ENCODE measurements at places on chromosomes 7 and 10. TPM values are rescaled to one million over a fixed set of nuclear protein-coding genes. Genes with fewer than 3 reads are reported as not detected.

- peak; percentile 84 for DNase-seq
Measured at GRCh38 chr7:88111140-88111743, 108.6 kb downstream of the SRI start.

- peak; percentile 82 for DNase-seq
Measured at GRCh38 chr7:30755384-30756154, 3.6 kb downstream of the INMT start.

GRCh38 chr7:134016223-134016941, 110.8 kb upstream of the LRGUK start:
- peak; percentile 53 for DNase-seq

The SLC26A3 gene
- total RNA-seq, result not detected

DNA sequence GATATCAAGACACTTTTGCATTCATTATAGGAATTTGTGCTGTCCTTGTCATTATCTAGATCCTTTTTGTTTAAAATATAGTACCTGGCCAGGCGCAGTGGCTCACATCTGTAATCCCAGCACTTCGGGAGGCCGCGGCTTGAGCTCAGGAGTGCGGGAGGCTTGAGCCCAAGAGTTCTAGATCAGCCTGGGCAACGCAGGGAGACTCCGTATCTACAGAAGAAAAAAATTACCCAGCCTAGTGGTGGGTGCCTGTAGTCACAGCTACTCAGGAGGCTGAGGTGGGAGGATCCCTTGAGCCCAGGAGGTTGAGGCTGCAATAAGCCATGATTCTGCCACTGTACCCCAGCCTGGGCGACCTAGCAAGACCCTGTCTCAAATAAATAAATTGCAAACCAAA, 621 bp upstream of the MORN4 start:
- no peak for DNase-seq

The CNNM1 gene
- 7.5 TPM for total RNA-seq

The OPTN gene
- 54.3 TPM for total RNA-seq

The ITGB8 gene
- total RNA-seq, result 57.4 TPM

GRCh38 chr10:25849268-25849667, 84.8 kb upstream of the MYO3A start:
- no peak for DNase-seq

The CALCR gene
- 0.39 TPM for total RNA-seq

DNA sequence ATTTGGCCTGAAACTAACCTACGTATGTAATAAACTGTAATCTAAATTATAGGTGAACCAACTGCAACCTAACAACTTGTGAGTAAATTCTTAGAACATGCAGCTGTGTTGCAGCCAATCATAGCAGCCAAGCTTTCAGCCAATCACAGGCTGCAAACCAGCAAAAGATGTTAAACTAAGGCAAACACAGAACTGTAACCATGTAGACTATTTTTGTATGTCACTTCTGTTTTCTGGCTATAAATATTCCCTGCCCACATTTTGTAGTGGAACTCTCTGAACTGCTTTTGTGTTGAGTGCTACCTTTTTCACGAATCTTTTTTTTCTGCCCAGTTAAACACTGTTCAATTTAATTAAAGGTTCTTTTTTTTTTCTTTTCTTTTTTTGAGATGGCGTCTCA, 28.2 kb upstream of the ZPBP start:
- no peak for DNase-seq

- no peak for DNase-seq
Measured at GRCh38 chr7:117202511-117202910, 120.3 kb downstream of the WNT2 start.

- no peak for DNase-seq
Measured at GRCh38 chr7:66039094-66039670, 36.4 kb upstream of the ASL start.

The RBM20 gene
- total RNA-seq, result 2.0 TPM

GRCh38 chr10:123640016-123640535, 26.1 kb upstream of the GPR26 start:
- no peak for DNase-seq

GRCh38 chr10:90162271-90162853, 461.0 kb downstream of the KIF20B start:
- no peak for DNase-seq

The CFAP70 gene
- 22.6 TPM for total RNA-seq

GRCh38 chr10:97689559-97690020, 2.5 kb upstream of the AVPI1 start:
- DNase-seq, result no peak

DNA sequence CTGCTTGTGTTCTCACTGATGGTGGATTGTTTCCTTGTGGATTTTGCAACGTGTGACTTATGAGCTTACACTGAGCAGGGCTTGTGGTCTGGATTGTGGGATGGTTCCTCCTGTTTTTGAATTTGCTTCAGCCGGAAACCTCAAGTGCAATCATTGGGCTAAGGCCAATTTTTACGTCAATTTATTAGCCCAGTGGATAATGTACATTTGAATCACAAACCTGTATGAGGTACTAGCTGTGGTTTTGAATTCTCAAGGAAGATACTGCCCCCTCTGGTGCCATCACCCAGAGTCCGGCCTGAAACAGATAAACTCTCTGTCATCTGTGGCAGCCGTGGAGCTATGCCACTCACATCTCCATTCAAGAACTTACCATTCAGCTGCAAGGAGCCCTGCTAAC, 7.3 kb upstream of the ZNF777 start:
- DNase-seq, result no peak

DNA sequence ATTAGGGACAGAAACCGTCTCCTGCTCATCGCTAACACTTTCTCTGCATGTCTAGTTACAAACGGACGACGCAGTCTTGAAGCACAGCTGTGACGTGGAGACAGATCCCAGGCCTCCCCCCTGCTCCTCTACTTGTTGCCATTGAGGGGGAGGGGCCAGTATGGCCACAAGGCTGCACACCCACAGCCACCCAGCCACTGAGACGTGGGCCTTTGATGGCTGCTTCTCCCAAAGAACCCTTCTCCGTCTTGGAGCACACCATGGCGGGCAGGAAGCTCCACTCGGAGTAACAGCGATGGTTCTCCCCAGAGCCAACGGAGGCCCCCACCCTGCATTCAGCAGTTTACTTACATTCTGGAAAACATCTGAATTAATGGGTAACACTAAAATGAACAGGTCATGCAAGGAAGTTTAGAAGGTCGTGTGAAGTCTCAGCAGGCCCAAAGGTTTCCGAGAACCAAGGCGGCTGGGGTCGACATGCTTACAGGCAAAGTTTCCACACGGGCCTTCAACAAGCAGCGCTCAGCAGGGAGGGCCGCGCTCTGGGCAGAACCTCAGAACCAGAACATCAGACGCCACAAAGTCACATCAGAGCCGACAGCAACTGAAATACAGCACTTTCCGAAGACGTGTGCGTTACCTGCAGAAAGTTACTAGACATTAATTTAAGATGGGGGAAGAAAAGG, 169.6 kb downstream of the DIP2C start:
- no peak for DNase-seq

The GTPBP10 gene
- total RNA-seq, result 21.9 TPM

- no peak for DNase-seq
Measured at GRCh38 chr10:17144757-17145156, 15.1 kb upstream of the CUBN start.

DNA sequence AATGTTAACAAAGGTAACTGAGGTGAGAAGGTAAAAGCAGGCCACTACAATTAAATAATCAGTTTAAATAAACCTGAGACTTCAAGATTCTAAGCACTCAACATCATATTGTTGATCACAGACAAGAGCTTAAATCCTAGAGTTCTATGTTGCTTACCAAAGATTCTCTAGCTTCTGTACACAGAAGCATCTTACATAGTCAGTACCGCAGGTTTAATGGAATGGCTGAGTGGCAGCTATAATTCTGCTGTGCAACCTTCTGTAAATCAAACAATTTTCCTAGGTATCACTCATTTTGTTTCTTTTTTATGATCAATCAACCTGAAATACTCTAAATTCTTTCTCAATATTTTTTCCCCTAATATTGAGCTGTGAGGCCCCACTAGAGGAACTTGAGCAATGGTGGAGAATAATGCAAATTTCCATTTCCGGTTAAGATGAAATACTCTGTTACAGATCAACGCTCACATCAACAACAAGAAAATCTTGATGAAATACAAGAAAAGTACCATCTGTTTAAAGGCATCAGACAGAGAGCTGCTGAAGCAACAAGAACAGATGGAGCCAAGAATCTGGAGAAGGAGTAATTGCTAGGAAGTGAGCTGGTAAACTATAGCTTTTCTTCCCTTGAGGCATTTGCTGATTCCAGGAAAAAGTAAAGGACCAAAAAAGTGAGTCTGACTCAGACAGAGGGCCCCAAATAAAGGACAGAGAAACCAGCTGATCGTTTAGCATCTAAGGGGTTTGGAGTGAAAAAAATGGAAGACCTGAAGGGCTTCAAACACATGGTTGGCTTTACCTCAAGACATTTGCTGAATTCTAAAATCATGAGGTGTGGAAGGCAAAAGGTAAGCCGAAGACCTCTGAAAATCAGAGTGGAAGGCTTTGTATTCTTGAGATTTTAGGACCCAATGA, 22.6 kb downstream of the PNPLA8 start:
- DNase-seq, result no peak

The INHBA gene
- total RNA-seq, result 8.3 TPM

DNA sequence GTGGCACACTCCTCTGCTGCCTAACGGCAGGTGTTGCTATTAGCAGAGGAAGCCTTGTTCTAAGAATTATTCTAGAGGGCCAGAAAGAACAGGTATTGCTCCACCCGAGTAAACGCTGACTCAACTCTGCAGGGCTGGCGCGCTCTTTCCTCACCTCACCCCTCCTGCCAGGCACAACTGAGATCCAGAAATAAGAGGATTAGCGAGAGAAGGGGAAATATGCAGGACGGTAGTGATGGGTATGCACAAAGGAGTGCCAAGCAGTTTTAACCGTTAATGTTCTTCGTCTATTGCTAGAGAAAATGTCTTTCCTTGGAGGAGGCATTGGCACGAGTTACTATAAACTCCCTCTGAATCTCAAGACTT, 369 bp upstream of the SCIN start:
- no peak for DNase-seq

GRCh38 chr10:2881720-2882620, 185.4 kb upstream of the PFKP start:
- peak; percentile 76 for DNase-seq

DNA sequence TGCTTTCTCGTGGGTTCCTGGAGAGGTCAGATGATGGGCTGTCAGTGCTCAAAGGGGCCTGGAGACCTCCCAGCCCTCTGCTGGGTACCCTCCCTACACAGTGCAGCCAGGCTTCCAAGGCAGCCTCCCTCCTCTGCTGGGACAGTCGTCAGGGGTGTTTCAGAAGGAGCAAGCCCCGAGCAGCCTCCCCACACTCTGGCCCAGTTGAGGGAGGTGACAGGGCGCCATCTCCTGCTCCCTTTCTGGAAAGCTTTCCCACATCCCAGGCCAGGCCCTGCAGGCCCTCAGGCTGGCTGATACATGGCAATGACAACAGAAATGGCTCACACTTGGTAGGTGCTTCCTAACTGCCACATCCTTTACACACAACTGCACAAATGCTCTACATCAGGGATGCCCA, 32.1 kb downstream of the KCNMA1 start:
- DNase-seq, result no peak

The VPS50 gene
- 95.4 TPM for total RNA-seq

The MSMB gene
- not detected for total RNA-seq

The H2BK1 gene
- total RNA-seq, result not detected

DNA sequence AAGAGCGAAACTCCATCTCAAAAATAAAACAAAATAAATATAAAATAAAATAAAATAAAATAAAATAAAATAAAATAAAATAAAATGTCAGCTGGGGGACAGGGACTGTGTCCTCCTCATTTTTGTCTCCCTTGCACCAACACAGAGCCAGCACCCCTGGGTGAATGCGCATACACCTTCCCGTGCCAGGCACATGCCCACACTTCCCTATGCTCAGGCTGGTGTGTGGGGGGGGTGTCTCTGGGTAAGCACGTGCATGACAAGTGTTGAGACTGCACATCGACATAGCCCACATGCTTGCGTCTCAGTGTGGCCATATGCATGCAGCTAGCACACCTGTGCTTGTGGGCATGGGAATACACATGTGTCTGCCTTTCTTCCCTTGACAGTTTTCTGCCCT, 24.7 kb upstream of the TLX1 start:
- no peak for DNase-seq

DNA sequence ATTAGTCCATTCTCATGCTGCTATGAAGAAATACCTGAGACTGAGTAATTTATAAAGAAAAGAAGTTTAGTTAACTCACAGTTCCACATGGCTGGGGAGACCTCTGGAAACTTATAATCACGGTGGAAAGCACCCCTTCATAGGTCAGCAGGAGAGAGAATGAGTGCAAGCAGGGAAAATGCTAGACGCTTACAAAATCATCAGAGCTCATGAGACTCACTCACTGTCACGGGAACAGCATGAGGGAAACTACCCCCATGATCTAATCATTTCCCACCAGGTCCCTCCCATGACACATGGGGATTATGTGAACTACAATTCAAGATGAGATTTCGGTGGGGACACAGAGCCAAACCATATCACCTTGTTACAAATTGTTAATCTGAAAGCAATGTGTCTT, 15.8 kb downstream of the TAS2R39 start:
- no peak for DNase-seq

- no peak for DNase-seq
Measured at GRCh38 chr10:79170993-79171392, 102.2 kb downstream of the ZMIZ1 start.

The RFC2 gene
- 29.5 TPM for total RNA-seq

The ASAH2 gene
- 6.1 TPM for total RNA-seq

The PPP1R3C gene
- total RNA-seq, result 46.8 TPM

The C10orf71 gene
- 0.06 TPM for total RNA-seq

DNA sequence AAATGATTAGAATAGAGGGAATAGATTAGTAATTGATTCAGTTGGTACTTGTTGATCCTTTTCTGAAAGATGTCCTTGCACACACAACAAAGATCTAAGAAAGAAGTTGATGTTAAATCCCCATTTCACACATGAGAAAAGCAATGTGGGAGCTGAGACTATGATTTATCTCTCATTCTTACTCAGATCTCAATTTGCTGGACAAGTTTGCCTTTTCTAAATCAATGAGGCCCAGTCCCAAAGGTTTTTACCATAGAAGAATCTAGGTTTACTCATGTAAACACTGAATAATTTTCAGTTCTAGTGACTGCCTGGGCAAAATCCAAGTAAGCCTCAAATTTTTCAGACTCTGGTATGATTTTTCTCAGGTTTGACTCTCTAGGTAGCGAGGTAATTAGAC, 25.5 kb upstream of the PLXNA4 start:
- no peak for DNase-seq

DNA sequence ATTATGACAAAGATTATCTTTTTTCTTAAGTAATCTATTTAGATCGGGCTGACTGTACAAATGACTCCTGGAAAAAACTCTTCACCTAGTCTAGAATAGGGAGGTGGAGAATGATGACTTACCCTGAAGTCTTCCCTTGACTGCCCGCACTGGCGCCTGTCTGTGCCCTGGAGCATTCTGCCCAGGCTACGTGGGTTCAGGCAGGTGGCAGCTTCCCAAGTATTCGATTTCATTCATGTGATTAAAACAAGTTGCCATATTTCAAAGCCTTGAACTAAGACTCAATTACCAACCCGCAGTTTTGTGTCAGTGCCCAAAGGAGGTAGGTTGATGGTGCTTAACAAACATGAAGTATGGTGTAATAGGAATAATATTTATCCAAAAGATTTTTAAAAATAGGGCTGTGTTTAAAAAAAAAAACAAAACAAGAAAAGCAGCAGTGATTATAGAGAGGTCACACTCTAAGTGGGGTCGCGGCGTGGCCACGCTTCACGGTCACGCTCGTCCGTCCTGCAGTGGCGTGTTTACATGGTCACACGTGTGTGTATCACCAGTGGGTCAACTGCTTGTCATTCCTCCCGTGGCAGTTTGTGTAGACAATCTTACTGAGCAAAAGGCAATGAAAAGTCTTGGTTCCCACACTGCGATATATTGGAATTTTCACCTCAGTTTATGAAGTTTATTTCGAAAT, 10.8 kb downstream of the INSIG1 start:
- no peak for DNase-seq

The DENND2A gene
- total RNA-seq, result 26.3 TPM

GRCh38 chr10:43824934-43825333, 176.3 kb upstream of the ZNF32 start:
- no peak for DNase-seq

Data from spinal cord (tissue), 10 donors.